ENCODE measurements at places on chromosomes 12 and 14.
A peak's percentile ranks its signal among the peaks of the same experiment; 100 is the strongest.

DNA sequence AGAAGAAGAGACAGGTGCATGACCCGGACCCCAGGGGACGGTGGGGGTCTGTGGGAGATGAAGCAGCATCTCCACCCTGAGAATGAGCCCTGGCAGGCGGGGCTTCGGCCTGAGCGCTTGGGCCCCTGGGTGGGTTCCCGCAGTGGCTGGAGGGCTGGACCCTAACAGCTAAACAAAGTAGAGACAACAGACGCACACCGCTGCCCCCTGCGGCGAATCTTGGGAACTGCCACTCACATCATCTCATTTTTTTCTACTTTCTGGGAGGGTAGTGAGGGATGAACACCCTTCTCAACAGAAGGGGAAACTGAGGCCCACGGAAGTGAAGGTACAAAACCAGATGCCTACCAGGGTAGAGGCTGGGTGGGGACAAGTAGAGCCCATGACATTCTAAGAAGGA, 104.7 kb downstream of the RFLNA start:
- peak; percentile 64 for DNase-seq

DNA sequence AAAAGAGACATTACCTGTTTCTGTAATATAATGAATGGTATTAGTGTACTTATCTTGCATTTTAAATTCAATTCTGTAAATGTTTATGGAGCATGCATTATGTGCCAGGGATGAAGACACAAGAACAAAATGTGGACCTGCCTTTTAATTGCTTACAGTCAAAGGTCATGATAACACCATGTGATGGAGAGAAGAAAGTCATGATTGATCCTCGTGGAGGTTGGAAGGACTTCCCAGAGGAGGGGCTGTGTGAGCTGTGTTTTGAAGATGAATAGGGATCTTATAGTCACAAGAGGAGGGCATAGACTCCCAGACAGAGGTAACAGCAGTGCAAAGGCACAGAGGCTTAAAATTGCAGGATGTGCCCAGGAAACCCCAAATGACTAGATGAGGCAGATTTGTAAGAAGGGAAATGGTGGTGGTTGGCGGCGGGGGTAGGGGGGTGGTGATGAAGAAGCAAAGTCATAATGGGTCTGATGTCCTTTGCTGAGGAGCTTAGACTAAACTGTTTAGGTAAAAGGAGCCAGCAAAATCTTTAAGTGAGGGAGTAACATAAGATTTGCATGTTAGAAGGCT, 151.5 kb downstream of the PRKCH start:
- no peak for DNase-seq

GRCh38 chr12:49496417-49497360, 42.1 kb upstream of the KCNH3 start:
- no peak for DNase-seq

DNA sequence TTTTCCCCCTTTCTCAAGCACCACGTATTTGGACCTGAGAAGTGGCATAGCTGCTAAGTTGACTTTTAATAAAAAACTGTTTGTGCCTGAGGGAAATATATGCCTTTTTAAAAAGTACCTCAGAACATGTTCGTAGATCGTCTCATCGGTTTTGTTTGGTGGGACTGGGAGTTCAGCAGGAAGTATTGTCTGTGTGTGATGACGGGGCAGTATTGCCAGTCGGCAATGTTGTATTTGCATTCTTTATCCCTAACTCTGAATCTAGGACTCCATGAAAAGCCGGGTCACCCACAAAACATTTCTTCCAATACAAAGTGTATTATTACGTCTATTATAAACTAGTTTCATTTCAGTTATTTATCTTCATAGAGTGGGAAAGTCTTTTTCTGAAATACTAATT, 19.7 kb upstream of the FGD4 start:
- DNase-seq: no peak

DNA sequence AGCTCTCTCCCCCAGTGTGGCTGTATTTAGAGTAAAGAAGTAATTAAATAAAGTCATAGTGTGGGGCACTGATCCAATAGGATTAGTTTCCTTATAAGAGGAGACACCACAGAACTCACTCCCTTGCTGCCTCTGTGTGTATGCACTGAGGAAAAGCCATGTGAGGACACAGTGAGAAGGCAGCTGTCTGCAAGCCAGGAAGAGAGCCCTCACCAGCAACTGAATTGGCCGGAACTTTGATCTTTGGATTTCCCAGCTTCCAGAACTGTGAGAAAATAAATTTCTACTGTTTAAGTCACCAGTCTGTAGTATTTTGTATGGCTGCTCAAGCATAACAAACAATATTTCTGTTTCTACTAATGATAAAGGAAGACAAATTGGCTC, 368.7 kb upstream of the PRICKLE1 start:
- DNase-seq: no peak

DNA sequence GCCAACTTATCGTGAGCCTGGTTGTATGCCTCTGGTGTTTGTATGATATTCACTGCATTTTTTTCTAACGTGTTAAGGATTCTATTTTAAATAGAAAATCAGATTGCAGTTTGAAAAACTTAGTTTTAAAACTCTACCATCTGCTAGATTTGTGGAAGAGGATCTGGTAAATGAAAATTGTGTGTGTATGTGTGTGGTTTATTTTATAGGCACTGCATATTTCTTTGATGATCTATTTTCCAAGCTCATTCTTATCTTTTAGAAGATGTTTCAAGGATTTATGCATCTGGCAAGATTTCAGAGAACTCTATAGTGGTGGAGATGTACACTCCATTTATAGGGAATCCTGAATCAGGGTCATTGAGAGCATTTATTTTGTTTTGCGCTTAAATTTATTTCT, 69.8 kb downstream of the HMGA2 start:
- DNase-seq: no peak

DNA sequence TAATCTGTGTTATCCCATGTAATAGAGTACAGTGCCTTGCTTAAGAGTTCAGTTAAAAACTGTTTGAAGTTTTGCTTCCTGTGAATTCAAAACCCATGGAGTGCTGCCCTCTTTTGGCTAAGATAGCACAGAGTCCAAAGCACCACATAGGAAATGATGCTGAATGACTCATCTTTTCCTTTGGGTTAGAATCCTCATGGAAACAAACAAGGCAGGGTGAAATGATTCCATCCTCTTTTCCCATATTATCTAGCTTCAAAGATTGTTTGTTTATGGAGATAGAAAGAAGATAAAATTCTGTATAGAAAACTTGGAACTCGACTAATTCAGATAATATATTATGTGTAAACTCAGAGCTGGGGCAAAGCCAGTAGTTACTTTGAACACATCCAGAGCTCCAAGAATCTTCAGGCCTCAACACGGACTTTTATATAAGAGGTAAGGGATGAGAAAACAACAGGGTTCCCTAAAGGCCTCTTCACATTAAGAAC, 87.4 kb downstream of the OTOGL start:
- peak; percentile 52 for DNase-seq

DNA sequence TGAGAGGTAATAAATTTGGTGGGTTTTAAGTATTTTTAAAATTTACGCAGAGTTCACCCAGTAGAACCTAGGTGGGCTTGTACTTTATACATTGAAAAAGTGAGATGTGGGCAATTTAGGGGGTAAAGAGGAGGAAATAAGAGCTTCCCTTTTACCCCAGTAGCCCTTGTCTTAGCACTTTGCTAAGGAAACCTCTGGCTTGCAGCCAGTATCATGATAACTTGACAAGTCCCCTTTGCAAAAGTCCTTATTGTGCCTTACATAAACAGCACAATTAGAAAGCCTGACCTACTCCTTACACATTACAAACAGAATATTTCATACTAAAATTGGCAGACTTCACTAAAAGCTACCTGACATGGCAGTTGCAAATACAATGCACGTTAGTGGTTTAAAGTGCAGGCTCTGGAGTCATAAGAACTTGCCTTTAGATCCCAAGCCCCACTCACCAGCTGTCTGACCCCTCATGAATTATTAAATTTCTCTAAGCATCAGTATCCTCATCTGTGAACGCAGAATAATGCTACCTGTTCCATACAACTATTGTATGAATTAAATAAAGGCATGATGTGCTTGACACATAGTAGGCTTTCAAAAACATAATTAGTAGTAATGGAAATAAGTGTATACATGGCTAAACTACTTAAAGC, 53.2 kb upstream of the NELL2 start:
- no peak for DNase-seq

GRCh38 chr14:104328607-104329006, 190.2 kb downstream of the KIF26A start:
- DNase-seq: no peak

- DNase-seq: peak; percentile 69
Measured at GRCh38 chr14:68619790-68620574, 172.9 kb downstream of the ZFP36L1 start.

DNA sequence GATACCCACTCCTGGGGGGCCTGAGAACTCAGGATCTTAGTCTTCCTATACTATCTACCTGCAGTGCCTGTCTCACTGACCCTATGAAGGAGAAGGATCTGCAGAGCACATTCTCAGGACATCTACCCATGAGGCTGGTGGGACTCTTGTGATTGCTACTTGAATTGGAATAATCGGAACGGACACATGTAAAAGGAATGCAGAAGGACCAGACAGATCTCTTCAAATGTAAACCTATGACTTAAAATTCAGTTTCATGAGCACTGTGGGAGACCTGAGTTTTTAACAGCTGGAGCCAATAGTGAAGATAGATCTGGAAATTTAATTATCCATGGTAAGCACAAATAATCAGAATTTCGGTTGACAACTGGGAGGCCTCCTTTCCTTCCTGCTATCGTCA, 35.2 kb upstream of the CPSF6 start:
- no peak for DNase-seq

DNA sequence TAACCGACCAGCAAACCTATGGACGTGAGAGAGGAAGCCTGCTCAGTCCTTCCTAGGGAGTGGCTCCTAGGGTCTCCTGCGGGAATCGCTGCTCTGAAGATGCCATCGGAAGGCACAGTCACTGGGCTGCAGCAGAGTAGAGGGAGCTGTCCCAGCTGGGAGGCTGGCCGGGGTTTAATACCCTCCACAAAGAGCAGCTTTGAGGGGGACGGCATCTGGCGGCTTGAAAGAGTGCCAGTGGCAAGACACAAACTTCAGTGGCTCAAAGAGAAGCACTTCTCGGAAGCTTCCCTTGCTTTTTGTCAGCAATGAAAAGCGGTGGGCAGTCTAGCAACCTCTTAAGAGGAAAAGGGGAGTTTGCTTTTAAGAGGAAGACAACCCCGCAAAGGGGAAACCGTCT, 114.6 kb downstream of the TMEM132C start:
- no peak for DNase-seq

DNA sequence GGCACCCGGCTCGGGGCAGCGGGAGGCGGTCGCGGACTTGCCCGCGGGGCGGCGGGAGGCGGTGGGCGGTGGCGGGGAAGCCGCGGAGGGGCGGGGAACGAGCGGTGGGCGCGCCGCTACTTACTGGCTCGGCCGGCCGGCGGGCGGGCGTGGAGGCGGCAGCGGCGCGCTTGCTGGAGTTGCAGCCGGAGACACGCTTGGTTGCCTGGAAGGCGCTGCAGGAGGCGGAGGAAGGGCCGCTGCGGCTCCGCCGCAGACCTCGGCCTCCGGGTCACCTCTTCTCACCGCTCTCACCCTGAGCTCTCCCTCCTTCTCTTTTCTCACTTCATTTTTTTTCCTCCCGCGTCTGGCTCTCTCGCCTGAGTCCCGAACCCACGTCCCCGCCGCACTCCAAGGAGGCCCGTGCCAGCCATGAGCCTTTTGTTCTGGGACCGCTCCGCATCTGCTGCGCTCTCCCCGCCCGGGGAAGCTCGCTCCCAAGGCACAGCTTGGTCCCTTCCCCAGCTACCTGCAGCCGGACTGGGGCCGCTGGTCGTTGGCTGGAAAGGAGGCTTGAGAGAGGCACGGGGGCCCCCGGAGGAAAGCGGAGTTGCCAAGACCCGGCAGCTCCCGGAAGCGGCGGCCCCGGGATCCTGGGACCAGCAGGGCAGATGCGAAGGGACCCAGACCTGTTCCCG, 592 bp upstream of the KCNK10 start:
- DNase-seq: peak; percentile 31

- DNase-seq: no peak
Measured at GRCh38 chr14:25463480-25463879, 413.5 kb upstream of the STXBP6 start.

DNA sequence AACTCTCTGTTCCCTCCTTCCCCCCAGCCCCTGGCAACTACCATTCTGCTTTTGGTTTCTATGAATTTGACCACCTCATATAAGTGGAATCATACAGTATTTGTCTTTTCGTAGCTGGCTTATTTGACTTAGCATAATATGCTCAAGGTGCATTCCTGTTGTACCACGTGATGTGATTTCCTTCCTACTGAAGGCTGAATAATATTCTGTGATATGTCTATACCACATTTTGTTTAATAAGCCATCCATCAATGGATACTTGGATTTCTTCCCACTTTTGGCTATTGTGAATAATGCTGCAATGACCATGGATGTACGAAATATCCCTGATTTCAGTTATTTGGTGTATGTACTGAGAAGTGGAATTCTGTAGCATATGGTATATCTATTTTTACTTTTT, 16.3 kb downstream of the NDUFA9 start:
- no peak for DNase-seq

DNA sequence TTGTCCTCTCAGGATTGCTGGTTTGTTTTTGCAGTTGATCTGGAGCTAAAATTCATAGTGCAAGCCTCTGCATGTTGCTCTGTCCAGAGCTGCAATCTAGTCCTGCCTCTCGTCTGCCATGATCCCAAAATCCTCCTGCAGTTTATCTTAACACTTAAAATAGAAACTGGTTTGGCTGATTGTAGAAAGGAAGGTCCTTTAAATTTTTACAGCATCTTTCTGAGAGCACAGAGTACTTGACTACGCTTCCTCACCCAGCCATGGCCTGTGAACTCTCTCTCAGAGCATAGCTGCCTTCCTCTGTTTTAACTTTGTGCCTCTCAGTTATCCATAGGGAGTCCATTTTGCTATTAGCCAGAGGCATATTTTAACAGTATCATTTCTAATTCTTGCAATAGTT, 877.1 kb downstream of the C12orf50 start:
- DNase-seq: no peak

GRCh38 chr14:96752594-96752993, 44.6 kb upstream of the VRK1 start:
- DNase-seq: no peak

DNA sequence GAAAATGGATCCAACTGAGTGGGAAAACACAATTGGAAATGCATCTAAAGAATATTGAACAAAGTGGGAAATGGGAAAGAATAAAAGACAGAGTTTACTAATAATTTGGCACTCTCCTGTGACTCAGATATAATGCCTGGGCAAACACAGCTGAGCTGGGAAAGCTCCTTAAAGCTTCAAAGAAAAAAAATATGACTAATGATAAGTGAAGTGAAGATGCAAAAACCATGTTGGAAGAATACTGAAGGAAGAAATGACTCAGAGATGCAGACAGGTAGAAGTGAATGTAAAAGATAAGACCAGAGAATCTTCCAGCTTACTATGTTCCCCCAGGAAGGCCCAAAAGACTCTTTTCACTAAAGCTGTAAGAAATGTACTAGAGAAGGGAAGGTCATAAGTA, 62.4 kb upstream of the FOXG1 start:
- no peak for DNase-seq

GRCh38 chr14:30290001-30290400, 269.0 kb upstream of the G2E3 start:
- DNase-seq: no peak

DNA sequence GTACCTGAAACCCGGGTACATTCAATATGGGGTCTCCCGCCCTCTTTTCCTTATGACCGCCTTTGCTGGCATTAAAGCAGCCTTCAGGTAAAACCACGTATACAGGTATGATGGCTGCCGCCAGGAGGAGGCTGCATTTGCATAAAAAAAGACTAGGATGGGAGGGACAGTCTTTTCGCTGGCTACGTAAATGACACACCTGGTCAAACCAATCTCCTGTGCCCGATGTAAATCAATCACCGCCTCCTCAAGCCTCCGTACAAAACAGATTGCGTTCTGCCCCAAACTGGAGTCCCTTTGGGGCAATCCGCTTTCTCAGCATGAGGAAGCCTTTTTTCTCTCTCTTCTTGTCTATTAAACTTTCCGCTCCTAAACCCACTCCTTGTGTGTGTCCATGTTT, 8.1 kb upstream of the ALDH1L2 start:
- DNase-seq: no peak
